ENCODE measurements at places on chromosomes 12 and 14. TPM values are rescaled to one million over a fixed set of nuclear protein-coding genes. Genes with fewer than 3 reads are reported as not detected.

FOXN4 gene
- total RNA-seq: not detected

BDKRB1 gene
- total RNA-seq: 9.2 TPM

DNA sequence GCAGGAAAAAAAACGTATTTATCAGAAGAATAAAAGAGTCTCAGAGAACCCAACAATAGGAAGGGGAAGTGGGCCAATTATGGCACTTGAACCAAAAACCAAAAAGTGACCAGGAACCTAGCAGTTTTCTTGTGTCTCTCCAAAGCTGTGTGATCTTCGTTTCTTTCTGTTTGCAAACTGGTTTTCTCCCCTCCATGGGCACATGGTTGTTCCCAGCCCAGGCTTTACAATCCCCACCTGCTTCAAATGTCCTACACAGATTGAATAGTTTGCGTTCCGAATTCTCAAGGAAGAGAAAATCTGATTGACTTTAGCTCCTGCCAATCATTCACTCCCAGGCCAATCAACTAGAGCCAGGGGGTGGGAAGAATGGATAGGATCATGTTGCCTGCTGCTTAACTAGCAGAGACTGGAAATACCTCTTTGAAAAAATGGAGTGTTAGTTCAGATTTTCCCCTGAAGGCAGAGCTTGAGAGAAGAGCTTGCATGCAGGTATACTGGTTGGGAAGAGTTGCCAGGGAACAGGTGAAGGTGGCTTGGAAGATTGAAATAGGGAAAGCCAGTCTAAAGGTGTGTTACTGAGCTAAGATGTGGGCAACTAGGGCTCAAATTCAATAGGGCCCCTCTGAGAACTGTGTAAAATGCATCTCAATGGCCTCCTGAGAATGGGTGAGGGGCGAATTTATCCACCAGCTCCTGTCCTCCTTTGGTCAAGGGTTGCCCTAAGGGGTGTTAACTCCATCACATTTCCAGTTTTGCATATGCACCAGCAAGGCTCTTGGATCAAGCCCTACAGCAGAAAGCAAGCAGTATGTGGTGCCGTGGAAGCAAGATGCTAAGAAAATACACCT is 106.4 kb upstream of the SRRM4 start:
- no peak for DNase-seq

GRCh38 chr12:106135075-106135474 is 3.7 kb downstream of the NUAK1 start:
- DNase-seq: peak; percentile 72

DNA sequence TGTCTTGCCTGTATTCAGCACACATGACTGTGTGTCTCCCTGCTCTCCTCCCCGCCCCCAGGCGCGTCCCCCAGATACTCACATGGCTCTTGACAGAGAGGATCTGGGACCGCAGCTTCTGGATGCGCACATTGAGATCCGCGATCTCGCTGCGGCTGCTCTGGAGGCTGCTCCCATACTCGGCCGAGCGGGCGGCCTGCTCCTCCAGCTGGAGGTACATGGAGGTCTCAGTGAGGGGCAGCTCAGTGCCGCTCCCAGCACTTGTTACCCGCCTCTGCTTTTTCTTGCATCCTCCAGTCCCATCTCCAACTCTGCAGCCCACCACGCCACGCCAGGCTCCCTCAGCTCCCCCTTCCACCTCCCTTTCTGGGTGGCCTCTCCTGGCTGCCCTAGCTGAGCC is 18.9 kb downstream of the KRT80 start:
- no peak for DNase-seq

DNA sequence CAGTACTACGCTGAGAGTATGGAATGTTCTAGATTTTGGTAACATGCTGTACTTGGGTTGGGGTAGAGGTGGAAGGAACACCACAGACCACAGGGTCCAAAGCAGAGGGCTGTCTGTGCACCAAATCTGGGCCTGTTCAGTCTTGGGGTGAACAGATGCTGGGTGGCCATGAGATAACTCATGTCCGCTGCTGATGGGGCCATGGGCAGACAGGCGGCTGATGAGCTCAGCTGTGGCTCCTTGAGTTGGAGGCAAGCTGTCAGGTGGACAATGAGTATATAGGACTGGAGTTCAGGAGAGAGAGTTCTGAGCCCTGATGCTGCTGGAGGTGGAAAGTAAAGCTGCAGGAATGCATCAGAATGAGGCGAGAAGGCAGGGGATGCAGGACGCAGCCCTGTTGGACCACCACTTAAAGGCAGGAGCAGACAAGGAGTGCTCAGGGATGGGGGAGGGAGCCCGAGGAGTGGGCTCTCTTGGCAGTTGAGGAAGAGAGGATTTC is 6.2 kb downstream of the SMIM41 start:
- DNase-seq: no peak

- DNase-seq: peak; percentile 92
Measured at GRCh38 chr12:124411281-124411878, 116.5 kb downstream of the RFLNA start.
